H1 (cell line): ENCODE measurements at places on chromosomes 3 and 15. TPM values are rescaled to one million over a fixed set of nuclear protein-coding genes. Genes with fewer than 3 reads are reported as not detected.

DNA sequence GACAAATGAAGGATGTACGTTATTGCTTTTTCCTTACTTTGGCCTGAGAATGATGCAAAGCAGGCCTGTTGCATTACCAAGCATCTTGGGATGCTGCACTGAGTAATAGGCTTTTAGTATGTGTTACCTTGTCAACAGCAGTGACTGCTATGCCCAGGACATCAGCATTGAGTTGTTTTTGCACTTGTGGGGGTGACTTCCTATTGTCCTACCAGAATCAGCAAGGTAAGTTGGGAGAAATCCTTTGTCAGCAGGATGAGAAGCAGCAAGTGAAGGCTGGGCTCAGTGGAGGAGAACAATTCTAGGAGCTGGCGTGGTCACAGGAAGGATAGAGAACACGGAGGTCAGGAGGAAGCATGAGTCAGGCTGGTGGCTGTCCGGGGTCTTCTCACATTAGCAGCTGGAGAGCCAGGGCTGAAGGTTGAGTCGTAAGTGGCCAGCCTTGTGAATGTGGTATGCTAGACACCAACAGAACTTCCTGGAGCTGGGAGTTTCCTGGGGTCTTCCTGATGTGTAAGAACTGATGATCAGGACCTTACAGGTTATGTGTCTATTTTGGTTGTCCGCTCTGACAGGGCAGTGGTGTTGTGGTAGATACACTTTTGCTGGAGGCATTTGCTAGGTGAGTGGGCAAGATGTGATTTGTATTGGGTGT, 142.7 kb downstream of the FNDC3B start:
- no peak overlapping the region for H3K4me3 ChIP-seq
- H3K36me3 ChIP-seq, result no peaks in the 10 kb centered on the region
- no peak overlapping the region for H3K27ac ChIP-seq
- no peaks in the 10 kb centered on the region for H3K27me3 ChIP-seq
- no peak for DNase-seq

CXCR6 gene
- total RNA-seq, result not detected in 2 replicates

KCNMB3 gene
- total RNA-seq, result 1.9 and 2.0 TPM in 2 replicates

TF gene
- total RNA-seq, result 0.06 and 0.26 TPM in 2 replicates

DNA sequence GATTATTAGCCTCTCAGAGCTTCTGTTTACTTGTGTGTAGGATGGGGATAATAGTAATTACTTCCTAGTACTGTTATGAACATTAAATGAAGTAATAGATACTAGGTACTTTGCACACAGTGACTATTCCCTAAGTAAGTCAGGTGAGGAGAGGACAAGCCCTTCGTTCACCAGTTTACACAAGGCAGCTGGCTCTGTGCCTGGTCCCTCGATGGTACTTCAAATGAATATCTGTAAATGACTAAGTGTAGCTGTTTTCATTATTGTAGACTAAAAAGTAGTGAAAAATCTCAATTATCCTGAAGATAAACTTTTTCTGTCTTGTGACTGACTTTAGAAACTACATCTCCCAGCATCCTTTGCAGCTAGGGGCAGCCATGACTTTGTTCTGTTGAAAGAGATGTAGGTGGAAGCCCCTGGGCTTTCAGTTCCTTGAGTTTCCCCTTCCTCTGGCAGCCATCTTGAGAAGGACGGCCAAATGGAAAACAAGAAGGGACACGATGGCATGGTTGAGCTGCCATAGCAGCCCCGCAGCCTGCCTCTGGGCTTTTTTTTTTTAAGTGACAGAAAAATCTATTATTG, 11.7 kb upstream of the WNT7A start:
- DNase-seq, result peak; percentile 45
- no peak overlapping the region for H3K4me3 ChIP-seq

CYP1A2 gene
- not detected in 2 replicates for total RNA-seq

DNA sequence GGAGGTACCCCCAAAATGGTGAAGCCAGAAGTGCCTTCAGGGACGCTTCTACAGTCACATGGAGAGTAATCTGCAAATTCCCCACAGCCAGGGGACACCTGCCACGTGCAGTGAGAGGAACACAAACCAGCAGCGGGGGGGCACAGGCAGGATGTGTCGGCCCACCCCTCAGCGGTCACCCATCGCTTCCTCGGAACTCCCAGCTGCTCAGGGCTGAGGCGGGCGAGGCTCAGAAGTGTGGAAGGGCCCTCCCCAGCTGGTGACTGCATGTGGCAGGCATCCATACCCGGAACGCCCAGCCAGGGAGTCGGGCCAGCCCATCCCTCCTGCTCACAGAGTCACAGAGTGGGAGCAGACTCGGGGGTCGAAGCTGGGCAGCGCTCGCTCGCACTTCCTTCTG, 63.7 kb downstream of the SLC12A8 start:
- H3K27ac ChIP-seq, result no peak overlapping the region
- H3K27me3 ChIP-seq, result no peaks in the 10 kb centered on the region
- no peak for DNase-seq

- no peaks in the 10 kb centered on the region for H3K36me3 ChIP-seq
- no peak overlapping the region for H3K27ac ChIP-seq
- H3K4me3 ChIP-seq, result no peak overlapping the region
These were observed 152.0 kb downstream of the OPA1 start for GRCh38 chr3:193744822-193745684.

GRCh38 chr3:32316319-32316718, 75.3 kb upstream of the CMTM7 start:
- H3K36me3 ChIP-seq, result no peaks in the 10 kb centered on the region
- peaks cover 5% of the 10 kb centered on the region for H3K4me1 ChIP-seq
- no peak for DNase-seq
- no peak overlapping the region for H3K4me3 ChIP-seq

DNA sequence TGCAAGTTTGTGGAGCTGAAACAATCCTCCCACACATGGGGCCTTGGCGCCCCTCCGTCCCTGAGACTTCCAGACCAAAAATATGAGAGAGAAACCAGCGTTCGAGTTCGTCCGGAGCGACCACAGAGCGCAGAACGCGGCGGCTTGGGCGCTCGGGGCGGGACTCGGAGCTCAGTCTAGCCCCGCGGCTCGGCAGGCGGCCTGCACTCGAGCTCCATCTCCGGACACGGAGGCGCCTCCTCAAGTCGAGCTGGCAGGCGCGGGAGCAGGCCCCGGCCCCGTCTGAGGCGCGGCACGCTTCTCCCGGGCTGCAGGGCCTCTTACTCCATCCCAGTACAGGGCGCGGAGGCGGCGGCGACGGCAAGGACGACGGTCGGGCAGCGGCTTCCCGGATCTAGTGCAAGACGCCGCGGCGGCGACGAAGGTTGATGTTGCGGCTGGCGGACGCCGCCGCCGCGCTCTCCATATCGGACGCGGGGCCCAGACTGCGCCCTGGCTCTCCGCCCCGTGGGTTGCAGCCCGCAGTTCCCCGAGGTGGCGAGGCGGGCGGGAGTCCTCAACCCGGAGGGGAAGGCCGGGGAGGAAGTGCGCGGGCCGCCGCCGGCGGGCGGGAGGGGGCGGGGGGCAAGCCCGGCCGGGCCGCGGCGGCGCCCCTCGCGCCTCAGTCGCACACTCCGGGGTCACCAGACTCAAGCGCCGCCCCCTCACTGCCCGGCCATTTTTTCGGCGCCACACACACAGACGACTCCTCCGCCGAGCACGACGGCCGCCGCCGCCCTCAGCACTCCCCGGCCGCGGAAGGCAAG, 674 bp downstream of the MSL2 start:
- no peak for DNase-seq
- peak overlapping the region; percentile 97 for H3K27ac ChIP-seq
- peak overlapping the region; percentile 98 for H3K4me3 ChIP-seq
- no peaks in the 10 kb centered on the region for H3K27me3 ChIP-seq

PLSCR4 gene
- total RNA-seq, result 1.5 and 2.9 TPM in 2 replicates

DNA sequence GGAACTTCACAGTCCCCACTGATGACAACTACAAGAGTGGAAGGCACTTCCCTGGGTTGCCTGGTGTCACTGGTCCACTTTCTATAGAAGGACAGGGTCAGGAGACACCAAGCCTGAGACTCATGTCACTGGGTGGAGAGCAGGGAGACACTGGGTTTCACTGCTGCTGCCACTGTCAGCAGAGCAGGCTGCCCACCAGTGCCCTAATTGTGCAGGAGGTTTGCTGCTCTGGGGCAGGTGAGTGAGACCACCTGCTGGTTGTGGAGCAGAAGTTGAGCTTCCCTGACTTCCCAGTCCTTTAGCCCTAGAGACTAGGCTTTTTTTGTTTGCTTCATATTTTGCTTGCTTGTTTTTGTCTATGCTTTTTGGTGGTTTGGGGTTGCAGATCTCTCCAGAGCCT, 528.4 kb upstream of the RGMA start:
- no peaks in the 10 kb centered on the region for H3K36me3 ChIP-seq
- no peaks in the 10 kb centered on the region for H3K27me3 ChIP-seq
- H3K4me1 ChIP-seq, result peaks cover 4% of the 10 kb centered on the region; the same call in 1 of the 2 replicates

DNA sequence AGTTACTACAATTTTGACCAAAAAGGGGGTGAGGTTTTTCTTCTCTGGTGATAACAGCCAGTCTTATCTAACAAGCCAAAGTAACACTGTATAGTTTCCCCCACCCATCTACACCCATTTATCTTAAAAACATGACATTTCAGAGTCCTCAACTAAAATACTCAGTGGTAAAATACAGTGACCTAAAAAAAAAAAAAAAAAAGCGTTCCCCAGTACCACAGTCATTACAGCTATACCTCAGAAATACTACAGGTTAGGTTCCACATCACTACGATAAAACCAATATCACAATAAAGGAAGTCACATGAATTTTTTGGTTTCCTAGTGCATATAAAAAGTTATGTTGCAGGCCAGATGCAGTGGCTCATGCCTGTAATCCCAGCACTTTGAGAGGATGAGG, 13.8 kb downstream of the DENND4A start:
- DNase-seq, result no peak
- no peak overlapping the region for H3K4me3 ChIP-seq
- no peak overlapping the region for H3K27ac ChIP-seq
- H3K4me1 ChIP-seq, result no peaks in the 10 kb centered on the region
- H3K27me3 ChIP-seq, result no peaks in the 10 kb centered on the region

DNA sequence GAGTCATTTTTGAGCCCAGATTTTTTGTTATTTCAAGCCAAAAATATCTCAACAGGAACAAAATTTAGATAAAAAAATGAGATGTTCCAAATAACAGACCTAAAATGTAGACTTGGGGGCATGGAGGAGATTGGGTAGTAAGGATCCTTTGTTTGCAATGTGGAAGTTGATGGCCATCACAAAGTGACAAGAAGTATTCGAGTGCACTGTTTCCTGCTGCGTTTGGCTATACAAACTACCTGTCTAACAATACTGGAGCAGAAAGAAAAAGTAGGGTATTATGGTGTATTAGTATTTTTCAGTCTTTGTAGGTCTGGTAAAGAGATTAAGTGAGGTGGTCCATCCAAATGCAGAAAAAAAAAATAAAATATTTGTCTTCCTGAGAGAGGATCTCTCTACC, 284.2 kb downstream of the C3orf38 start:
- no peaks in the 10 kb centered on the region for H3K27me3 ChIP-seq
- no peaks in the 10 kb centered on the region for H3K36me3 ChIP-seq
- no peak for DNase-seq
- no peaks in the 10 kb centered on the region for H3K4me1 ChIP-seq
- no peak overlapping the region for H3K27ac ChIP-seq
